ENCODE measurements at places on chromosomes 3 and 15. TPM values are rescaled to one million over a fixed set of nuclear protein-coding genes. Genes with fewer than 3 reads are reported as not detected.

CLDN16 gene
- total RNA-seq = 2.5 TPM

DNA sequence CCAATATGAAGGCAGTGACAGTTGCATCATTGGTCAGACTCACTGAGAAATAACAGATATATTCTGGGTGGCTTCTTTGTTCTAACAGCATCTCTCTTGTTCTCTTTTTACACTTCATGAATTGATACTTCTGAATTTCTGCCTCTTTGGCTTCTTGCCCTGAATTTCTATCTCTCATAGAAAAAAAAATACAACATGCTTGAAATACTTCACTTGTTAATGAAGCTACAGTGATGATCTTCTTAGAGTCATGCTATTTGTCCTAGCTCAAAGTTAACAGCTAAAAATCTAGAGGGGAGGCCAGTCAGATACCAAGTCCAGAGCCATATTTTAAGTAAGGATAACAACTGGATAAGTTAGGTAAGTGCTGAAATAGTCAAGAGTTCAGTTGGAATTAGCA, 597.2 kb upstream of the AGTR1 start:
- DNase-seq = no peak

DNA sequence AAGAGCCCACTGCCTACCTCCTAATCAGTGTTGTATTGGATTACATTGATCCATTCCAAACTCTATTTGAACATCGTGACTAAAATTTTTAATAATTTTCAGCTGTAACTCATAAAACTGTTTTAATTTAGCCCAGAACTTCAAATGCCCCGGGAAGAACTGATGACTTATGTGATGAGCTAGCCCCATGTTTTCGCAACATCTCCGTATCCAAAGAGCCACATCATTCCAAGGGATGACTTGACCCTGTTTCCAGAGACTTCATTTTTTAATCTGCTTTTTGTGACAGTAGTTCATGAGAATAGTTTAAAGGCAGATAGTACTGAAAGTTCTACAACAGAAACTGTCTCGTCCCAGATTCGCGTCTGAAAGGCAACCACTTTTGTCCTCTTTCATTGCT, 97.4 kb downstream of the STAC start:
- DNase-seq = no peak

- no peak for DNase-seq
These were observed 127.8 kb upstream of the SMAD3 start for GRCh38 chr15:66937588-66937987.

LYSMD2 gene
- 17.1 TPM for total RNA-seq

All from glomerular endothelial cell (primary cell).